HCT116 (cell line): ENCODE measurements at places on chromosomes 2 and 18.

- no peak for DNase-seq
Measured at GRCh38 chr2:38390947-38391346, 13.9 kb upstream of the ATL2 start.

GRCh38 chr18:29594493-29594892 lies 1417.6 kb upstream of the CDH2 start:
- DNase-seq, result no peak

- DNase-seq, result no peak
Measured at GRCh38 chr2:156136566-156136965, 196.0 kb downstream of the NR4A2 start.

DNA sequence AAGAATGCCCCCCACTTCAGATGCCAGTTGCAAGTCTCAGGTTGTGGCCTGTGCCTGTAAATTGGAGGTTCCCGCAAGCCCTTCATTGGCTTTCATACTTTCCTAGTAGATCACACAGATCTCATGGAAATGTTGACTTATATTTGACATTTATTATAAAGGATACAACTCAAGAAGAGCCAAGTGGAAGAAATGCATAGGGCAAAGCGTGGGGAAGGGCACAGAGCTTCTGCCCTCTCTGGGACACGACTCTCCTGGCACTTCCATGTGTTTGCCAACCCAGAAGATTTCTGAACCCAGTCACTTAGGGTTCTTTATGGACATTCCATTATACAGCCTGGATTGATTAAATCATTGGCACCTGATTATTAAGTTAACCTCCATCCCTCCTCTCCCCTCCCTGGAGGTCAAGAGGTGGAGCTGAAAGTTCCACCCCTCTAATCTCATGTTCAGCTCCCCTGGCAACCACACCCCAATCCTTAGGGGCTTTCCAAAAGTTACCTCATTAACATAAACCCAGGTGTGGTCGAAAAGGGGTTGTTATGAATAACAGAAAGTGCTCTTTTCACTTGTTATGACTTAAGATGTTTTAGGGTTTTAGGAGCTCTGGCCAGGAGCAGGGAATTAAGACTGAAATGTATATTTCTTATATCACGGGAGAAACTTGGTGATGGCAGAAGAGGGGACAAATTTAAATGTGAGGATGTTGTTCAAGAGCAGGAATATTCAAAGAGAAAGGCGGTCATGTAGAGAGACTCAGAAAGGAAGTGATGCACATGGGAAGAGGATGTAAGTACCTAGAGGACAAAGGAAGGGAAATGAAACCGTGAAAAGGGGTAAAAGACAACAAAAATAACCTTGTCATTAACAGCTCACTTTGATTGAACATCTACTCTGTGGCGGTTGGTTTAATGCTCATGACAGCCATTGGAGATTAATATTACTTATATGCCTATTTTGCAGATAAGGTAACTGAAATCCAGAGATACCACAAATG lies 31.8 kb downstream of the SP100 start:
- DNase-seq, result no peak

DNA sequence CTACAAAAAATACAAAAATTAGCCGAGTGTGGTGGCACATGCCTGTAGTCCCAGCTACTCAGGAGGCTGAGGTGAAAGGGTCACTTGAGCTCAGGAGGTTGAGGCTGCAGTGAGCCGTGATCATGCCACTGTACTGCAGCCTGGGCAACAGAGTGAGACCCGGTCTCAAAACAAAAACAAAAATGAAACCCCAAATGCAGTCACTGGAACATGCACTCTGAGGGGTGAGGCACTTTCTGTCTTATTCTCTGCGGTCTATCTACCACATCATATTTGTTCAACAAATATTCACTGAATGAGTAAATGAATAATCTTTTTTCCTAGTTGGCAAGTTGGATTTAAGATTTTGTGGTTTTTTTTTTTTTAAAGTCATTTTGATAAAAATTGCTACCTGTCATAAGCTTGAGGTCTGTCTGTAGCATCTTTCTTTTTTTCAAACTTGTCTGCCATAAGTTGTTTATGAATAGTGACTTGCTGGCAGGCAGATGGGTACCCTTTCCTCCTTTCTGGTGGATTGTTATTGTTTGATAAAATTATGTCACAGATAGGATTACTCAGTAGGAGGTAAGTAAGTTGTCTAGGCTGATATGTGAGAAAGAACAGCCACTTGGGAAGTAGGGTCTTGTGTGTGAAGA lies 11.8 kb downstream of the CHRNA1 start:
- no peak for DNase-seq

GRCh38 chr2:18047213-18047611 lies 168.7 kb downstream of the KCNS3 start:
- no peak for DNase-seq

DNA sequence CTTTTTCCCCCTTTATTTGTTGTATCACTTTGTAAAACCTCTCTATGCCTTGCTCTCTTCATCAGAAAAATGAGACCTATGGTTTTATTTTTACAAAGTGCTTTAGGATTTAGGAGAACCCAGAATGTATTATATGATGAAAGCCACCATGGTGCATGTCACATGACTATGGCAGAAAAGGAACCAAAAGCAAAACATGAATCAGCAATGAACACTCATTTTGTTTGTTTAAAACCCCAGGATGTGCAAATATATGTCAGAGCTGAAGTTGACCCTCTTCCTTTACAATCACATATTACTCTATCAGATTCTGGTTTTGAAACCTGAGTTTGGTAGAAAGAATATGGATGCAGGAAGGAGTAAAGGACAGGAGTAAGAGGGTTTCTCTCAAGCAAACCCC lies 70.0 kb downstream of the FIGN start:
- DNase-seq, result no peak

DNA sequence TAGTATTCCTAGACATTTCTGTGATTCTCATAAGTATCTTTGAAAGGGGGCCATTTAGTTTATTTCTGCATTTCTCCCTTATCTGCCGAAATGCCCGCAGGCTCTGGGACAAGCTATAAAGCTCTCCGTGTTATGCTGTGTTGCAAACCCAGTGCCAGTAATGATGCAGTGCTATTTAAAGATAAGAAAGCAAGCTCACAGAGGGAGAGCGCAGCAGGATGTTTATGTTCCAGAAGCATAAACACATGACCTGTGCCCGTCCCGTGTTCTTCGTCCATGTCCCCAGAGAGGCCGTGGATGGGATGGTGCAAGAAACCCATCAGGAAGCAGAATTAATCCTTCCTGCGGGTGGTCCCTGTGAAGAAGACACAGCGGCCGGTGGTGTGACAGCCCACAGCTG lies 99.4 kb downstream of the NEDD4L start:
- DNase-seq, result no peak

GRCh38 chr18:60047556-60047955 lies 147.8 kb downstream of the PMAIP1 start:
- no peak for DNase-seq

DNA sequence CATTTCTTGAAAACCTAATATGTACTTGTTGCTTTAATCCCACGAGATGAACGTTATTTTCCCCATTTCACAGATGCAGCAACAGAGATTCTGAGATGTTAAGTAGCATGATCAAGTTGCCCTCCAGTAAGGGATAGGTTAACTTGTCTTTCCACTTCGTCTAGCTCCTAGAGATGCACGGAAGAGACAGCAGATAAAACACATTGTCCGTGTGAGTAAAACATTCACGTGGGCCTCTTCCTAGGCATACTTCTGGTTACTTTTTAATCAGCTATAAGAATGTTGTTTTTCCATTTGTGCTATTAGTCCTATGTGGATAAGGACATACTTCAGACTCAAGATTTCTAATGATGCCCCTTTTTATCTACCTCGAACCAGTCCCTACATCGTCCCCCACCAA lies 1.2 kb upstream of the ARHGAP28 start:
- no peak for DNase-seq
